ENCODE measurements at places on chromosomes 5 and 9. TPM values are rescaled to one million over a fixed set of nuclear protein-coding genes. Genes with fewer than 3 reads are reported as not detected.

The DND1 gene
- total RNA-seq = 0.09 TPM

The URM1 gene
- total RNA-seq = 52.5 TPM

The GBGT1 gene
- 32.2 TPM for total RNA-seq

The IL3 gene
- not detected for total RNA-seq

The LCN1 gene
- total RNA-seq = not detected

The SOX30 gene
- not detected for total RNA-seq

The OMD gene
- not detected for total RNA-seq

The BASP1 gene
- total RNA-seq = 1.2 TPM
